ENCODE measurements at places on chromosomes 7 and 10.

- DNase-seq, result peak; percentile 20
These were observed 19.6 kb upstream of the CFAP46 start for GRCh38 chr10:132961787-132962622.

DNA sequence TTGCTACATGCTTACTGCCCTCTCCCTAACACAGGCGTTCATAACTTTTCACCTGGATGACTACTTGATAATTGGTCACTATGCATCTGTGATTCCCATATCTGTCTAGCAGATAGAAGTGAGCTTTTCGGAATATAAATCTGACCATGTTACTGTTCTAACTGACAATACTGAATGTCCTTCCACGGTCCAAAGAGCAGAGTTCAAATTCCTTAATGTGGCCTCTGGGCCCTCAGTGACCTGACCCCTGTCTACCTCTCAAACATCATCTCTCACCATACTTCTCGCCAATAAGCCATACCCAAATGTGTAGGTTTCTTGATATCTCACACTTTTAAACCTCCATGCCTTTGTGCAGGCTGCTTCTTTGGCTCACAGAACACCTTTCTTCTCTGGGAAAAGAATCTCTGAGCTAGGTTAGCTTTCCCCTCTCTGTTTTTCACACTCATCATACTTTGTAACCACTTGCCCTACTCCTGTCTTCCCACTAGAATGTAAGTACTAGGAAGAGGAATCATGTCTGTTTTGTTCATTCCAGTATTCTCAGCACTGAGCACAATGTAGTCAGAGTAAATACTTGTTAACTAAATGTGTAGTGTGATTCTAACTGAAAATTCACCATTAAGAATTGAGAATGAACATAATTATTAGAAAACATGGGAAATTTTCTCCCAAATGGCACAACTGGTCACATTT, 39.2 kb upstream of the LRRC17 start:
- DNase-seq, result no peak

DNA sequence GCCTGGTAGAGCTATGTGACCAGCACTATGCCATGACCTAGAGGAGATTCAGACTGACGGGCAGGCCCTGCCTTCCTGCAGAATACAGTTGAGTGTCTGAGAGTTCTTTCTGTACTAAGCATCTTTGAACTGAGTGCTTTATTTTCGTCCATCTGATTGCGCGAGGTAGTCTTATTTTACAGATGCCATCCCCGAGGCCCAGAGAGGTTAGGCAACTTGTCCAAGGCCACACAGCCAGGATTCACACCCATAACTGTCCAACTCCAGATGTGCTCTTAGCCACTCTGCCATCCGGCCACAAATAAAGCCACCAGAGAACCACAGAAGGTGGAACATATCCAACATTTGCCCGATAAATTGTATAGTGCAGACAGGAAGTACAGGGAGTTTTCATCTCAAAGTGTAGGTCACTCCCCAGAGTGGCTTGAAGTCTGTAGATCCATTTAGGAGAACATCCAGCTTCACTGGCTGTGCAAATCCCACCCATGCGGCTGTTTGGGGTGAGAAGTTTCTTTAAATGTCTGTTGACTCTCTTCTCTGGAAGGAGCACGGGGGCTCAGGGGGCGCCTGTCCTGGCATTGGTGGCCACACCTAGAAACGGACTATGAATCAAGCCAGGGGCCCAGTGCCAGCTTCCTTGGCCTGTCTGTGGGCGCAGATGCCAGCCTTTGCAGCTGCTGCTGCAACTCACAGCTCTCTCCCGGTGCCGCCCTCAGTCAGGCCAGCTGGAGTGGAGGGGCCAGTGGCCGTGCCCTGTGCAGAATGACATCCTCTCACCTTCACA, 11.1 kb downstream of the CHST3 start:
- DNase-seq, result no peak

DNA sequence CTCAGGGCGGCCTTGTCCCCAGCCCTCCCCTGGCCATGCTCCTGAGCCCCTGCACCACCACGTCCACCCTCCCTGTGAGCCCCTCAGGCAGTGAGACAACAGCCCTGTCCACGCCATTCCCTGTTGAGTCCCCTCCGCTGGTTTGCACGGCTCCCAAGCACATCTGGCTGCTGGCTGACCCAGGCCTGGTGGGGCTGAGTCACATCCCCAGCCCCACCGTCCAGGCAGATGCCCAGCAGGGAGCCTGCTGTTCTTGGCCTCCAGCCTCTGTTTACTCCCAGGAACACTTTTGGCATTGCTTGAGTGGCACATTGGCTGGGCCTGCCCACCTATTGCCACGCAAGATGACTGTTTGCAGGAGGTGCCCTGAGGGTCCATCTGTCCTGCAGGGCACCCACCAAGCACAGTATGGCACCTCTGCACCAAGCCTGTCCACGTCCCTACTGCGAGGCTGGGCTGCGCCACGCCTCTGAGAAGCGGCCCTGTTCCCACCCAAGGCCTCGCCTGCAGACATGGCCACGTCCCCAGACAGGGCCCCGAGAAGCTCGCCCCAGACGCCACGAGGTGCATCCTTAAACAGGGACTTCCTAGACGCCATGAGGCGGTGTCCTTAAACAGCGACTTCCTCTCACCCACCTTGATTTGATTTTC, 48.4 kb upstream of the INPP5A start:
- DNase-seq, result no peak

DNA sequence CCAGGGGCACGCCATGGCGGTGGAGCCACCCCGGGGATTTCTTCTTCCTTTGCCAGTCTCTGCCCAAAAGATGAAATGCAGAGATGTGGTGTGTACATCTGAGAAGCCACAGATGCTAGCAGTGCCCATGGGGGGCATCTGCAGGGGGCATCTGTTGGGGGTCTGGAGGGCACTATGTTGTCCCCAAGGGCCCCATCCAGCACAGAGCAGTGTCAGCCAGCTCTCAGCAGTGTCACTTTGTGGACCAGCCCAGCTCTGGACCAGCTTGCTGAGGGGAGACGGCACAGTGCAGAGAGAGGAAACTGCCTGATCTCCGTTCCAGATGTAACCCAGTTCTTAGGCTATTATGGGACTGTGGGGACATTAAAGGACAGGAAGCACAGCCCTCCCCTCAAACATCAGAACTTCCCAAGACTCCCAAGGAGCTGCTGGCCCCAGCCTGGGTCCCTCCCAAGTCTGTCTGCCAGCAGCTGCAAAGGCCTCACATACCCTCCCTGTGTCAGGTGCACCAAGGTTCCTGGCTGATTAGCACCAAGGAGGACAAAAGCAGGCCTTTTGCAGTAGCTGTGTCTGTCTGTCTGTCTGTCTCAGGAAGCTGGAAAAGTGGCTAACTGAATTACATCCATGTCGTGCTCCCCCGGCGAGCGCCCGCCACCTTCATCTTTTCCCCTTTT, 536.5 kb downstream of the PTPRN2 start:
- no peak for DNase-seq

DNA sequence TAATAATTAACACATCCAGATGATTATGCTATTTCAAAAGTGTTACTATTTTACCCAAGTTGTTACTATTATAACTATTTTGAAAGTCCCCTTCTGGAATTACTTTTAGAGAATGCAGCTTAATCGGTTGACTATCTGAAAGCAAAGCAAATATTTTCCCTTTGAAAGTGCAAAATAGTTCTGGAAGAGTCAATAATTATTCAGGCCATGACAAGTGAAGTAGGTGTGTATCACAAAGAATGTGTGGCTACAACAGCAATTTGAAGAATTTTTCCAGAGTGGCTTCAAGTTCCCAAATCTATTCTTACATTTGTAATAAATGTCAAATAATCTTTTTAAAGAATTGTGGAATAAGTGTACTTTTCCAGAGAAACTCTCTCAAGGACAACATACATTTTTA, 42.8 kb downstream of the RNLS start:
- no peak for DNase-seq

All from glomerular endothelial cell (primary cell).